ENCODE measurements at places on chromosomes 7 and 10.

DNA sequence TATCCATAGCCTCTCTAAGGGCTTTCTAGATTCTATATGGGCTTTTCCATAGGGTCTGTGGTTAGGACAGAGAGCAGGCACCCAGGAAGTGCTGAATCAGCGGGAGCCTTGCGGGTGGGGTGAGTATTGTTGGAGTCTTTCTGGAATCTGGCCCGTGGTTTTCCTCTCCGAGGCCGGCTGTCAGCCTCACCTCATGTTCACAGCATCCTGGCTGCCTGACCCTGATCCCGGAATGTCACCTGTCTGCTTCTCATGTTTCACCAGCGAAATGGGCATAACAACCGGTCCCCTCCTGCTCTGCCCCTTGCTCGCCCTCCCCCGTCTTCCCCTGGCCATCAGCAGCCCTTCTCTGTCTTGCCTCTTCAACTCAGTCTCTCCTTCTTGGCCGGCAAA, 36.5 kb downstream of the DDIT4 start:
- no peak for DNase-seq

DNA sequence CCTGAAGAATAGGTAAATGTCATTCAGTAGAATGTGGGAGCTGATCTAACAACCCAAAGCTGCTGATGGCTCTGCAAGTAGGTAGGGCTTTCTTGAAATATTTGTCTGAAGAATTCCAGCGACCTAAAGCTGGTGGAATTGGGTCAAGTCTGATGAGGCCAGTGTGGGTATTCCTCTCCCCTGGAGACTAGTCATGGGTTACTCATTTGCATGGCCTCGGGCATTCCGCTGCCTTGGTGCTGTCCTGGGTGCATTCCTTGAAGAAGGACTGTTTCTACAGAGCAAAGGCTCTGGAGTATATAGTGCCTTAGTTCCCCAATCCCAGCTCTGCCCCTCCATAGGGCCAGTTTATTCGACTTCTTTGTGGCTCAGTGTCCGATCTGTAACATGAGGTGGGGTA, 19.2 kb downstream of the PDK4 start:
- DNase-seq = no peak

DNA sequence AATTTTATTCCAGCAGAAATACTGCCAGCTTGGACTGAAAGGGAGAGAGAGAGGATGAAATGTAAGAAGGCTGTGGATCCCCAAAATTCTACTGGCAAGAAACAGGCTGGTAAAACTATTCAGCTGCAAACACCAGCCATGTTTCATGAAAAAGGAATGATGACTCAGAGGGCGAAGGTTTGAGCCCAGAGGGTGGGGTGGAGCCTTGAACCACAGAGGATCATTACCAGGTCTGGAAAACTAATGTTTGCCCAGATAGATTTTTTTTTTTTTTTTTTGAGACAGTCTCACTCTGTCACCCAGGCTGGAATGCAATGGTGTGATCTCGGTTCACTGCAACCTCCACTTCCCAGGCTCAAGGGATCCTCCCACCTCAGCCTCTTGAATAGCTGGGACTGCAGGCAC, 41.7 kb upstream of the NRF1 start:
- DNase-seq = no peak

DNA sequence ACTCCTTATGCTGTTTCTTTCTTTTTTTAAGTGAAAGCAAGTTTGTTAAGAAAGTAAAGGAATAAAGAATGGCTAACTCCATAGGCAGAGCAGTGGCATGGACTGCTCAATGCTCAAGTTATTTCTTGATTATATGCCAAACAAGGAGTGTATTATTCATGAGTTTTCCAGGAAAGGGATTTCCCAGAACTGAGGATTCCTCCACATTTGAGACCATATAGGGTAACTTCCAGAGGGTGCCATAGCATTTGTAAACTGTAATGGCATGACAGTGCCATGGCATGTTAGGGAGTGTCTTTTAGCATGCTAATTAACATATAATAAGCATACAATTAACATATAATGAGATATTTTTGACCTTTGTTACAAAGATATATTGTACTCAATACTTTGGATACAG, 1034.5 kb upstream of the PHF14 start:
- DNase-seq = no peak

GRCh38 chr10:2914741-2915140, 152.6 kb upstream of the PFKP start:
- DNase-seq = no peak

- no peak for DNase-seq
Observed at GRCh38 chr7:112118581-112119566, 87.3 kb downstream of the DOCK4 start.

- no peak for DNase-seq
Observed at GRCh38 chr7:43123457-43123856, 11.0 kb downstream of the HECW1 start.

DNA sequence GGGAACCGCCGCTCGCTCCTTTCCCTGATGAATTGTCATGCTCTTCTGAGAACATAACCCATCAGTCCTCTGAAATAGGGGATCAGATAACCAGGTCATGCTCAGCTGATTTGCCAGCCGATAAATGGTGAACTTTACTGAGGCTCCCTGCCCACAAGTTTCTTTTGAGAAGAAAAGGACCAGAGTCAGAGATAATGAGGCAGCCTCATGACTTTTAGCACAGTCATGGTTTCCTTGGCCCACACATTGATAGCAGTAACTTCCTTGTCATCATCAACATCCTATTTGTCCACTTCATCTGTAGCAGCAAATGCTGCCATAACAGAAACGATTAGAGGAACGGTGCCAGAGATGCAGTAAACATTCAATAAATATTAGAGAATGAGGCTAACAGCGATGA, 509.0 kb downstream of the GATA3 start:
- no peak for DNase-seq

GRCh38 chr7:42445691-42446090, 208.7 kb upstream of the GLI3 start:
- DNase-seq = no peak

GRCh38 chr7:90747516-90747915, 151.4 kb downstream of the CDK14 start:
- DNase-seq = no peak
